ENCODE measurements at places on chromosomes 2 and 18.
A peak's percentile ranks its signal among the peaks of the same experiment; 100 is the strongest.

DNA sequence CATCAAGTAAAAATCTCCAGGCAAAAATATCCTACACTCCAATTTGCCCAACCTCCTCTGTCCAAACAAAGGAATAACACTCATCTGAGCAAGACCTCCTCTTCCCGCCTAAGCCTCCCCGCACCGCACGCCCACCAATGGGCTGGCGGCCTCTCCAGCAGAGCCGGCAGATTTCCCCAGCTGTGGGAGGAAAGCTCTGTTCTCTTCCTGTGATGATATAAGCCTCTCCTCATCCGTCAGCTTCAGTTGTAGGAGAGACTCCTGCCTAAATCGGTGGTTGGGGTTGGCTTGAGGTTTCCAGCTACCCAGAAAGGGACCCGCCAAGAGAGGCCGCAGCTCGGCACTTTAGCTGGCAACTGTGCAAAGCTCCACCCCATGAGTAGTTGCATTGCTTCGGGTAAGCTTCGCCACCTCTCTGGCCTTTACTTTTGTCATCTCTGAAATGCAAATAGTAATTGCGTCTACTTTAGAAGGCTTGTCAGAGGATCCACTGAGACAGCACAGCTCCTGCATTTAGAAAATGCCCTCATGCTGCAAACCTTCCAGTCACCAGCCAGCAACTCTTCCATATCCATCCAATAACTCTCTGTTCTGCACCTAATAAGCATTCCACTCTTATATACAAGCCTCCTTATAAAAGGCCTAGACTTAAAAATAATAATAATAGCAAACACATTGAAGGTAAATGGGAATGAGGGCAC, 146.4 kb downstream of the MYT1L start:
- DNase-seq, result no peak

DNA sequence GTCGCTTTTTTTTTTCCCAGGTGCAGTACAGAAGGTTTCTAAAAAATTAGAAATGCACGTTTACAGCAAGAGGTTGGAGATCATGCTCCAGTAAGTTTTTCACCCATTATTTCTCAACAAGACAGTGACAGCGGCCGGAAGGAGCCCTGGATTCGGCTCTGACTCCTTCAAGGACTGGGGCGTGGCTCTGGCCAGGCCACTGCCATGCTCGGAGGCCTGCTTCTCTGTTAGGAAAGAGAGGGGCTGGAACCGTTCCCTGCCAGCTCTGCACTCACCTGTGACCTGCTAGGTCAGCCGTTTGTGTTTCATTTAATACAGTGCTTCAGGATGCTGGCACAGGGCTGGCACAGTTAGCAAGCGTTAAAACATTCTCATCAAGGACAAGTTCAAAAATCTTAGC, 6.7 kb upstream of the IAH1 start:
- no peak for DNase-seq

DNA sequence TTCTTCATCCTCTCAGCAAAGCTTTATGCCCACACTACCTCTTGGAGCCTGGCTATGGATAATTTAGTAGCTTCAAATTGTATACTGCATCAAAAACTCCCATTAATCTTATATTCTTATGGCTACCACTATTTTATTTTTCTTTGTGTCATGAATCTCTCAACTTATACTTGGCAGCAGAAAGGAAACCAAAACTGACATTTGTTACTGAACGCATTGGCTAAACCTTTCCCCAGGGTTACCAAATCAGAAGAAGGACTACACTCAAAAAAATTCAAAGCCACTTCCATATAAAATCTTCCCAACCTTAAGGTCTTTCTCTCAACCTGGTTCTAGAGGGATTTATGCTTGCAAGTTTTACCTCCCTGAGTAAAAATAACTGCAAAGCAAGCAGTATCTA, 97.0 kb upstream of the REG3G start:
- DNase-seq, result no peak

DNA sequence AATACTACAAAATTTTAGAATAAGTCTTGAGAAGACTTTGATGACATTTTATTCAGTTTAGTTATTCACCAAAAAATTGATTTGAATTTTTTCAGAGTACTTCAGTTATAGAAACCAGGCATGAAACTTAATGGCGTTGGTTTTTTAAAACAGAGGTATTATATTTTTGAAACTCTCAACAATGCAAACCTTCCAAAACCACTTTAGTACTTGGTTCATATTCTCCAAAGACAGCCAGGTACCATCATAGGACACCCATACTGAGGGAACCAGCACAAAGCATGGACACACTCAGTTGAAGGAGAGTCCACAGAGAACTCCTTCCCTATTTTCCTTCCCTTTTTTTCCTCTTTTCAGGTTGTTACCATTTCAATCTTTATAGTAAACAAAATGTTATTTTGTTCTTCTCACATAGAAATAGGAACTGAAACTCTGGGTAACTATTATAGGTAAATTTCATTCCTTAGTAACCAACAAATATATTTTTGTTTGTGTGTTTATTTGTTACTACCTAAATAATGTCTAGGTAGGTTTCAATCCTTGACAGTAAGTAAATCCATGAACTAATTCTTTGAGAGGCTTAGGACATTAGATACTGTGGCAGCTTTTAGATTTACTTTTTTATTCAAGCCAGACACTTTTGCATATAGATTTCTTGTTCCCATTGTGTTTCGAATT, 95.8 kb downstream of the TMEFF2 start:
- DNase-seq, result no peak

GRCh38 chr2:213766062-213766461, 481.8 kb downstream of the SPAG16 start:
- no peak for DNase-seq

DNA sequence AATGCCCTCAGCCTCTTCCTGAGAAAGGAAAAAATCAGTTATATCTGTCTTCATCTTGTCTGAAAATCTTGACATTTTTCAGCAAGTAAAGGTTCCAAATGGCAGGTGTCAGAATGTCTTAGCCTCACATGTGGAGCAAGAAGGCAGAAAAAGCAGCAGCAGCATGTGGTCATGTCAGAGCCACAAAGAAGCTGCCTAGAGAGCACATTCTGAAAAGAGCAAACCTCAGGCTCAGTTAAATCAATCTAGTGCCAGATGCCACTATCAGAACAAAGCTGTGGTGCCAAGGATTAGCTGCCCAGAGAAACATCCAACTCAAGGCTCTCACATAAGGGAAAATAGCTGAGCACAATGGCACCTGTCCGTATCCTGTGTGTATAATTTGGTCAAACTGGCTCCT, 105.9 kb downstream of the SRBD1 start:
- DNase-seq, result no peak

GRCh38 chr2:7825591-7826312, 856.1 kb upstream of the ID2 start:
- no peak for DNase-seq

GRCh38 chr18:37698508-37699040, 133.0 kb upstream of the CELF4 start:
- DNase-seq, result no peak

- no peak for DNase-seq
Observed at GRCh38 chr2:47616506-47616905, 166.4 kb upstream of the MSH6 start.

DNA sequence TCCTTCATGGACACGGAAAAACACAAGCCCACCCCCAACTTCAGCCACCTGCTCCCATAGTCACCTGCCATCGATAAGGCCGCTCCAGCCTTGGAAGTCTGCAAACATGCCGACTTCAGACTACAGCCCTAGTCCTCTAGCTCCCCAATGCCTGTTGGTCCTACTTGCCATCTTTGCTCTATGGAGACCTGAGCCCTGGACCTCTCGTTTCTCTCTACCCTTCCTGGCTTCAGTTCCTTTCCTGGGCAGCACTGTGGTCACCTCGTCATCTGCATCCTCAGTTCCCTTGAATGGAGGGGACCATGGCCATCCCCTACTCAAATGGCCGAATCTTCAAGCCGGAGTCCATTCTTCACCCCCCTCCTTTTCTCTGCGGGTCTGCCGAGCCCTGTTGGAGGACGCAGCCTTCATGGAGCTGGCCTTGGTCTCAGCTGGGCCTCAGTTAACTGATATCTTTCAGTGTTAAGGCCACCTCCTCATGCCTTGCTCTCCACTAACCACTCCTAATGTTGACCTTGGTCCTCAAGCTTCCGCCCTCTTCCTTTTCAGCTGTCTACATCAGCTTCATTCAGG, 47.7 kb upstream of the GBX2 start:
- DNase-seq, result no peak

GRCh38 chr18:22711192-22711685, 221.9 kb upstream of the RBBP8 start:
- DNase-seq, result no peak

DNA sequence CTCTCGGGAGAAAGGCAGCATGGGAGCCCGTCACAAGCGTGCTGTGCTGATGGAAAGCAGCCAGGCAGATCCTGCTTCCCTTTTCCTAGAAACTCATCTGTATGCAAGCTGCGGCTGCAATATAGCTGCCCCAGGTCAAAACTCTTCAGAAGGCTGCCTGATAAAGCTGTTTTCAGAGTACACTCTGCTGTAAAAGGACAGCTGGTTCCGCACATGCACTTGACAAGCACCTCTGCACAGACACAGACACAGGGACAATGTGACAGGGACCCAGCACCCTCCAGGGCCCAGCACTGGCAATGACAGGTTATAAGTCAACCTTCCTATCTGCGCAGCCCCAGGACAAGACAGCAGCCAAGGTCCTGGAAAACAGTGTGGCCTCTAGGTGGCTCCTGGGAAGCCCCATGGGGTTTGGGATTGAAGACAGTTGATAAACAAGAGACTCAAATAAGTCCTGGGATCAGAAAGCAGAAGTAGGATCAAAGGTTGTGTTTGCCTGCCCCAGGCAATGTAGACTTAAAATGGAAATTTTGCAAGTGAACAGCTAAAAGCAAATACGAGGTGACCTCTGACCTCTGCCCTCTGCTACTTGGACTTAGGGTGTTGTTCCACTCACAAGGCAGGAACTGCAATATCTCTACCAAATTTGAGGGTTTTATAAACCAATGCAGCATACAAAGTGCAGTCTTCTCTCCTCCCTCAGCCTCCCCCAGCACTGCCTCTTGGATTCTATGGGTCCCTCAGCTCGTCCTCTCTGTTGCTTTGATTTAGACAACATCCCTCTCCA, 16.9 kb downstream of the SLC66A2 start:
- DNase-seq, result no peak

- DNase-seq, result no peak
Observed at GRCh38 chr2:218014706-218015585, 12.2 kb upstream of the TNS1 start.

DNA sequence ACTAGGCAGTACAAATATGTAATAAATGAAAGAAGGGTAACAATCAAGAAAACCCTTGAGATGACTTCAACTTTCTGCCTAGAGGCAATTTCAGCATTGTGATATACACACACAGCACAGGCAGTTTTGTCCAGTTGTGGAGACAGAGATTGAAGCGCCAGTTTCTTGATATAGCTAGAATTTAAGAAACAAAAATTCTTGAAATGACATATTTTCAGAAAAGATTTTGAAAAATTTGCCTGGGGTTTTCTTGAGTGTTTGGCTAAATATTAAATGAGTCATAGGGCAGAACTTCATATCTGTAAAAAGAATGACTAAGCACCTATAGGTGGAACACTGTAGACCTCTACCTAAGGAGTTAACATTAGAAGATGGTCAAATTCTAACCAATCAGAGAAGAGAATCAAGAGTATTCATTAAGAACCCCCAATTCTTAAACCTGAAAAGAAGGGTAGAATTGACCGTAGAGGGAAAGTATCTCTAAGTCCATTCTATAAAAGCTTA, 1266.8 kb upstream of the TMEFF2 start:
- no peak for DNase-seq

- no peak for DNase-seq
Observed at GRCh38 chr2:147715807-147716206, 129.0 kb upstream of the ACVR2A start.

DNA sequence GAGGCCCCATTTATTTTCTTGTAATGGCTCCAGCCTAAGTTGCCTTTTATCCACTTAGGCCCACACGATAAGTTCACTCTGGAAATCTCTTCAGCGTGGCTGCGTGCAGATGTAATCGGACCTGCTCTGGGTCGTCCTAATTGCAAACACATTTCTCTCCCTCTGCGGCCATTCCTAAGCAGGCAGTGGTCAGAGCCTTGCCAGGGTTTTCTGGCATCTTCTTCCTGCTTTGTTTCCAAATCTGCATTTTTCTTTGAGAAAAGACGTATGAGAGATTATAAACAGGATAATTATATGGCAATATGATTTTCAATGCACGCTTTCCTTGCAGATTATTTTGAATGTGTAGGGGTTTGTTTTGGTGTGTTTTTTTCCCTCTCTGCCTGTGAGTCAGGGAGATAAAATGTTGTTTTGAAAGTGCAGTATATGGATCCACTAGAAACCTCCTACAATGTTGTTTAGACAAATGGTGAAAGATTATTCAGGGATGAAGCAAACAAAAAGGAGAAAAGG, 239.4 kb upstream of the TANK start:
- DNase-seq, result no peak

- no peak for DNase-seq
Observed at GRCh38 chr18:72742002-72742401, 125.8 kb downstream of the NETO1 start.

- no peak for DNase-seq
Observed at GRCh38 chr2:30285758-30286157, 54.4 kb downstream of the LBH start.

DNA sequence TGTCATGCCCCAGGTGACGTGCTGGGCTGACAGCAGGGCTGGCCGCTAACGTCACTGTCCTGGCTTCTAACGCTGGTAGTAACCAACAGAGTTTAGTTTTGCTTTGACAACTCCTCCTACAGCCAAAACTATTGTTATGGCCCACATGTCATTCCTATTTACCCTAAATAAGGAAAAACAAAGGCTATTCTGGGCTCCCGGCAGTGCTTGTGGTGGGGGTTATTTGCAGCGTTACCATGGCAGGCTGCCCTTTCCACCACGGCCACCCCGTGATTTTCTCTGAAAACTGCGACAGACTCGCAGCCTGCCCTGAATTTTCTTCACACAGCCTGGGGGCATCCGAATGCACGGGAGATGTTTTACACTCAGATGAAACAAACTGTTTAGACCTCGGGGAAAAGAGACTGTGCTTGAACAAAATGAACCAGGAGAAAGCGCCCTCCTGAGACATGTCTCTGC, 115.2 kb downstream of the FAM210A start:
- DNase-seq, result peak; percentile 42

DNA sequence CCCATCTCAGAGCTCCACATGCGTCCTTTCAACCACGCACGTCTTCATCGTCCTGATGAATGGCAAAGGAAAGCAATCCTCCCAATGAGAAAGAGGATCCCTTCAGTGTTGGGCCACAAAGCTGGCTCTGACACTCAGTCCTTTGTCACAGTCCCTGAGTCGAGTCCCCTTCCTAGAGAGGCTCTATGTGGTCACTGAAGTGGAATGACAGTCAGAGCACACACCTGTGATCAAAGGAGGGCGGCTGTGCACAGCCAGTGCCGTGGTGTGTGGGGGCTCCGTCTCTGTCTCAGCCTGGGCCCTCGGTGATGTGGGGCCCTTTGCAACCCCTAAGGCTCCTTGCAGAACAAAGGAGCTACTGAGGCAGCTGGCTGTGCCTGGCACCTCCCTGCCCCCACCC, 157.3 kb upstream of the APCDD1 start:
- peak; percentile 54 for DNase-seq
